ENCODE measurements at places on chromosomes 4 and X.

DNA sequence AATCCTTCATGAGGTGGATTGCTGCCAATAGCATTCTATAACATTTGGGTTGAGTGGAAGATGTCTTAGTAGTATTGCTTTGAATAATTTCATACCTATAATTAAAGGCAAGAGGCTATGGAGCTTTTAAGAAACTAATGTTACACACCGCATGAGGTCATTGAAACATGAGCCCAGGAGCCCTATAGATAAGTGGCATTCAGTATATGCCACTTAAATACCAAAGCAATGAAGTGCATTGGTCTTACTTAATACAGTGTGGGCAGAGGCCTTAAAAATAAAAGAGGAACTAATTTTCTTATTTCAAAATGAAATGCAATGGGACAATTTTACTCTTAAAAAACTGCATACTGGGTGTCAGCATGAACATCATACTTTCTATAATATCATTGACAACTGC lies 47.5 kb downstream of the SPATA18 start:
- DNase-seq = no peak

- DNase-seq = no peak
These were observed 354.3 kb downstream of the GPAT3 start for GRCh38 chr4:83890231-83890630.

- DNase-seq = no peak
These were observed 44.2 kb downstream of the HUWE1 start for GRCh38 chrX:53642337-53642736.

DNA sequence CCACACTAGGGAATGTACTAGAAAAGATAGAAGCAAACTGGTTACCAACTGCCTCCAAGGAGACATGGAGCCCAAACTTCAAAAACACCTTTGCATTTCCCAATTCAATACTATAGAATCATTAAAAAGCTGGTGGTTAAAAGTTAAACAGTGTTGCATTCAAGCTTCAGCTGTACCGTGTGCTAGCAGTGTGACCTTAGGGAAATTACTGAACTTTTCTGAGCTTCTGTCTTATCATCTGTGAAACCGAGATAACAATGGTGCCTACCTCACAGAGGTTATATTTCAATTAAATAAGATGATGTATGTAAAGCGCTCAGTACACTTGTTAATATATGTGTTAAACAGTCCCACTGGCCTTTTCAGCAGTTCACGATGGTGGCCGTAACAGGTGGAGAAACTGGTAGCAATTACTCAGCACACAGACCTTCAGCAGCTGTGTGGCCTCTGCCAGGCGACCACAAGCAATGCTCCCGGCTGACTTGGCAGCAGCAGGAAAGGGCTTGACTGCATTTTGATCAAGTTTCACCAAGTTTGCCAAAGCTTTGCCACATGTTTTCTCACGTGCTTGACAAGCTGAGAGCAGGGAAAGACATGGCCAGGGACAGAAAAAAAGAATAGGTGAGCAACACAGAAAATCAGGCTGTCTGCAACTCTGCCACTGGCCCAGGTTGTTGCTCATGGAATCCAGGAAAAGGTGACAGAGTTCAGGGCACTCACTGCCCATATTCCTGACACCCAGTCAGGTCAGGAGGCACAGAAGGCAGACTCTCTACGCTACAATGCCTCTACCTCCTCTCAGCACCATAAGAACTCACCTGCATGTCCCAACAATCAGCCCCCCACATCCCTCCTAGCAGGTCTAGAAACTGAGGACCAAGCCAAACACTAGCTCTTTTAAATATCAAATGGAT lies 72.1 kb downstream of the PARM1 start:
- DNase-seq = no peak

- DNase-seq = no peak
These were observed 151.3 kb upstream of the FAM47C start for GRCh38 chrX:36856849-36857248.

- DNase-seq = peak; percentile 85
These were observed 16.4 kb upstream of the RUFY3 start for GRCh38 chr4:70705183-70706043.

DNA sequence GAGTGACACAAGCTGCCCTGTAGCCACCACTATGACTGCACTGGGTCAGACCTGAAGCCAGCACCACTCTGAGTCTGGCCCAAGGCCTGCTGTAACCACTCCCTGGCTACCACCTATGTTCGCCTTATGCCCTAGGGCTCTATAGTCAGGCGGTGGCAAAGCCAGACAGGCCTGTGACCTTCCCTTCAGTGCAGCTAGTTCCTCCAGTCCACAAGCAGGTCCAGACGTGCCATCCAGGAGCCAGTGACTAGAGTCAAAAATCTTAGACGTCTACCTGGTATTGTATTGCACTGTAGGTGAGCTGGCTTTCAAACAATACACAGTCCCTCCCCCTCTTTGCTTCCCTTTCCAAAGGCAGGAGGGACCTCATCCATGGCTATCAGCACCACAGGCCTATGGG lies 54.0 kb upstream of the RNF128 start:
- DNase-seq = no peak

- no peak for DNase-seq
These were observed 95.3 kb upstream of the PTPN13 start for GRCh38 chr4:86498863-86499166.

- no peak for DNase-seq
These were observed 446.2 kb downstream of the RAPGEF2 start for GRCh38 chr4:159549098-159549518.

- no peak for DNase-seq
These were observed 21.8 kb downstream of the ARSD start for GRCh38 chrX:2907295-2907694.

Measured in CD8-positive, alpha-beta T cell (primary cell).